Mesendoderm (in vitro differentiated cells): ENCODE measurements at places on chromosomes 4 and X.

DNA sequence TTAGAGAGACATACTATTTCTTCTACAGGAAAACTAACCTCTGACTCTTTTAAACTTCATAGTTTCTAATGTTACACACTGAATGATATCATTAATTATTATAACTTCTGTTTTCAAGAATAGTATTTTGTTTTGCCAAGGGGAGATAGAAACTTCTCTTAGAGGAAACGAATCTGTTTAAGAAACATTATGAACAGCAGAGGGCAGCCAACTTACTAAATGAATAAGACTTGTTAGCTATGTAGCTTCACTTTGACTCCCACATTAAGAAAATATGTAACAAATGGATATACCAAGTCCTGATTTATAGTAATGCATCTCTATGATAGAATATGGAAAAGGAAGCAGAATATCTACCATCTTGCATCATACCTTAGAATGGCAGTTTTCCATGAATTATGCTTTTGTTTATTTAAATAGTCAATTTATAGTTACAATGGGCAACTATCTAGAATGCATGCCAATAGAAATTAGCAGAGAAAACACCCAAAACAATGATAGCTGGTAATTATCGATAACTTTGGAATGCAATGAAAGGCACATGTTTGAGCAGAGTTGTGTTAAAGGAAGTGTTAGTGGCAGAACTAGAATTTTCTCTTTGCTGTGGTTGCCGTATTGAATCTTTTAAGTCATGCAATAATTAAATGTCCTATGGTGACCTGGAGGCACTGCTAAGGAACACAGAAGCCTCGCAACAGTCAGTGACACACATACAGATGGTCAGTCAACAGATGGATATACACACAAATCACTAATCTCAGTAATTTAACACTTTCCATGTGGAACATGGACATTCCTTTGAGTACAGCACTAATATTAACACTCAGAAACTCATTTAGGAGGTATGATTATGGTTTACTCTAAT, 105.7 kb upstream of the PDLIM3 start:
- peak; percentile 72 for DNase-seq

- peak; percentile 86 for DNase-seq
Measured at GRCh38 chr4:55345980-55346850, at the start of gene SRD5A3. SRD5A3 (plus strand) TSS chr4:55346242; CDS start chr4:55346337, 95 bp downstream.

DNA sequence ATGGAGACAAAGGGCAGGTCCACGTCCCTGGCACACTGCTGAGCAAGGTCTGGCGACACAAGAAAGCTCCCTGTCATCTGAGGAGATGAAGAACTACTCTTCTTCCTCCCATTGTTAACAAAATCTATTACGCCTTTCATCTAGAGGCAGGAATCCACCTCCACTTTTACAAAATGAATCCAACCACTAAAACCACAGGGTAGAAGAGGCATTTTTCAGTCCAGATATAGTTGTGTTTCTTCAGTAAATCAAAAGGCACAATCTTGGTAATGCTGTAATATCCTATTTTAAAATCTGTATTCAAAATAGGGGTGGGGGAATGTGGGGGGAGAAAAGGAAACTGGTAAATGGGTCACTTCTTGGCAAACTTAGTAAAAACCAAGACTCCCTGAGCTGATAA, 101.4 kb downstream of the CDS1 start:
- no peak for DNase-seq

GRCh38 chrX:133294126-133294525, 76.0 kb upstream of the TFDP3 start:
- DNase-seq, result no peak

GRCh38 chr4:8914461-8915171, 43.0 kb upstream of the HMX1 start:
- DNase-seq, result no peak

- DNase-seq, result no peak
Measured at GRCh38 chr4:87592124-87592523, 16.2 kb upstream of the DSPP start.

- DNase-seq, result peak; percentile 33
Measured at GRCh38 chrX:129842510-129843208, 1.0 kb downstream of the ZDHHC9 start.

GRCh38 chr4:67131224-67131623, 414.1 kb downstream of the CENPC start:
- DNase-seq, result no peak

DNA sequence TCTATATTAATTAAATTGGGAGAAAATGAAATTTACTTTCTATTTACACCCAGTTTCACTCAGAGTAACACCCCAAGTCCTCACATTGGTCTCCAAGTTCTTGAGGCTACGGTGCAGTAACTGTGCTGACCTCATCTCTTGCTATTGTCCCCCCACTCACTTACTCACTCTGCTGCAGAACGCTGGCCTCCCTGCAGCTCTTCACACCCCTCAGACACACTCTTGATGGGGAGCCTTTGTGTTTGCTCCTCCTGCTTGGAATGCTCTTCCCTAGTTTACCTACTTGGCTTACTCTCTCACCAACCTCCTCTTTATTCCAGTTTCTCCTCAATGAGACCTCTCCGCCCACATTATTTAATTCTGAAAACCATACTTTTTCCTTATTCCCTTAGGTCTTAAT, 22.2 kb upstream of the SPARCL1 start:
- peak; percentile 73 for DNase-seq
